NCI-H1417 treated with DMSO at 0.1 percent for 48 hours (cell line): ENCODE measurements at places on chromosomes 16 and 17.

GRCh38 chr17:78650093-78650715 lies 73.0 kb upstream of the DNAH17 start:
- no peak for DNase-seq

GRCh38 chr17:1473841-1474240 lies 17.8 kb upstream of the CRK start:
- no peak for DNase-seq

DNA sequence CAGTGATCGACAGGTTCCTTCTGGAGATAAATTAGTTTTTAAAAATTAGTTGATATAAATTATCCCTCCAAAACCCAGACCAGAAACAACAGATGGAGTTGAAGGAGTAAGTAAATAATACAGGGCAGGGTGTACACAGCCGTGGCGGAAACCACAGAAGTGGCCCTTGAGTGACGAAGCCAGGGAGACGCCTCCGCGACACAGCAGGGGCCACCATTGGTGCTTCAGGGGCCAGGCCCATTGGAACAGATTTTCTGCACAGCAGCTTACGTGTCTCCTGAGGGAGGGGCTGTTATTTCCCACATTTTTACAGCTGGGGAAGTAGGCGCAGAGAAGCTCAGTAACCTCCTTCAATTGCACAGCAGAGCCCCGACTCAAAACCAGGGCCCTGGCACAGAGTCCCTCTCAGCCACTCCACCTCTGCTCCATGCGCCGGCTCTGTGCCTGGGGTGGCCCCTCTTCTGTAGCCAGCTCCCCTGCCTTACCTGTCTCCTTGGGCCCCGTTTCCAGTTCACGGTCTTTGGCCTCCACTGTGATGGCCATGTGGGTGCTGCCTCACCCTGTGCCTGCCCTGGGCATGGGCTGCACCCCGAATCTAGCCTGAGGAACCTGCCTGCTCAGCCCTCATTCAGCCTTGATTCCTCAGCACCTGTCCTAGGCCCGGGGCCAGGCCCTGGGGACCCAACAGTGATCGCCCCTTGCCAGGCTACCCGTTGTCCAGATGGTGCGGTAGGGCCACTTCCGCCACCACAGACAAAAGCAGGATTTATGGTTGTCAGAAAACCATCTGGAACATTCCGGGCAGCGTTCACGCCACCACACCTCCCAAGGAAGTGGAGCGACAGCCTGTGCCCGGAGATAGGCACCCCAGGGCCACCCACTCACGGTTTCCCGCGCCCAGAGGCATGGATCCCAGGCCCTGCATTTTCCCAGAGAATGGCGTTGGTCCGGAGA lies 128.5 kb upstream of the GSE1 start:
- DNase-seq, result peak; percentile 60

- DNase-seq, result no peak
These were observed 65.9 kb downstream of the CEP95 start for GRCh38 chr17:64572682-64573154.

DNA sequence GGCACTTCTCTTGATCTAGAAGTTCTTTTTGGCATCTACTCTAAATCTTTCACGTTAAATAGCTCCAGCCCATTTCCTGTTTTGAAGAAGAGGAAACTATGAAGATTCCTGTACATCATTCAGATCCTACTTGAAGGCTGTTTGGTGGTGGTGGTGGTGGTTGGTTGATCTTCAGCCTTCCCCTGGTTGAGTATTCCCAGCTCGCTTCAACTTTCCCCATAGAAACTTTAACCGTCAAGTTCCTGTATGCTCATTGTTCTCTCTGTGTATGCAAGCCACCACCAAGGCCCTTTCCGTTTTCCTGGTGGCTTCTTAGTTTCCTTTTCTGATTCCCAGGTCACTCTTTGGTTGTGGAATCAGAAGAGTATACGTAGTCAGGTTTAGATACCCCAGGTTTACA lies 3.3 kb downstream of the LRRC46 start:
- DNase-seq, result no peak

DNA sequence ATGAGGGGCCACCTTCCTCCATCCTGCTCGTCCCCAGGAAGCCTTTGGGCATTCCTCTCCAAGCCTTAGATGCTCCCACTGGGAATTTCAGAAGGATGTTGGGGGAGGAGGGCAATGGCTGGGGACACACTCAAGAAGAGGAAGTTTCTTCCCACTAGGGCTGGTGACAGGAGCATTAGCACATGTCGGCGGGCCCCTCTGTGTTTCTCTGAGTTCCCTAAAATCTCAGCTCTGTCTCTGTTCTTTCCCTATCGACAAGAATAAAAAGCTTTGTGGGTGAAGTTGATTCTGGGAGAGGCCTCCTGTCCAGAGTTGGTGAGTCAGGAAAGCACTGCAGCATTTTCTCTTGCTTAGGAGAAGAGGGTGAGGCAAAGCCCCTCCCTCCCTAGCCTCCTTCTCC lies 19.7 kb upstream of the C17orf107 start:
- DNase-seq, result no peak

DNA sequence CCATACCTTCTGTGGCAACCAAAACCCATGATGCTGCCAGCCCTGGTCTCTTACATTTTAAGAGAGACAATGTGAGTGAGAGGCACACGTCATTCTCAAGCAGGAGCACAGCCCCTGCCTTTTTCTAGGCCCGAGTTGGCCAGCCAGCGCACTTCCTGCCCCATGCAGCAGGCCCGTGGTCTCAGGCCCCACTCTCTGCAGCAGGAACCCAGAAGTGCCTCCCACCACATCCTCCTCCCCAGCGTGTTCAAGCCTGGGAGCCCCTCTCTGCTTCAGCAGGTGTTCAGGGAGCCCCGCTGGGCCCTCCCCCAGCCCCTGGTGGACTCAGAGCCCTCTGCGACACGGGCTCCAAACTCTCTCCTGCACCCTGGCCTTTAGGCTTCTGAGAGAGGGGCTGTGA lies 30.5 kb downstream of the ITGAE start:
- no peak for DNase-seq

DNA sequence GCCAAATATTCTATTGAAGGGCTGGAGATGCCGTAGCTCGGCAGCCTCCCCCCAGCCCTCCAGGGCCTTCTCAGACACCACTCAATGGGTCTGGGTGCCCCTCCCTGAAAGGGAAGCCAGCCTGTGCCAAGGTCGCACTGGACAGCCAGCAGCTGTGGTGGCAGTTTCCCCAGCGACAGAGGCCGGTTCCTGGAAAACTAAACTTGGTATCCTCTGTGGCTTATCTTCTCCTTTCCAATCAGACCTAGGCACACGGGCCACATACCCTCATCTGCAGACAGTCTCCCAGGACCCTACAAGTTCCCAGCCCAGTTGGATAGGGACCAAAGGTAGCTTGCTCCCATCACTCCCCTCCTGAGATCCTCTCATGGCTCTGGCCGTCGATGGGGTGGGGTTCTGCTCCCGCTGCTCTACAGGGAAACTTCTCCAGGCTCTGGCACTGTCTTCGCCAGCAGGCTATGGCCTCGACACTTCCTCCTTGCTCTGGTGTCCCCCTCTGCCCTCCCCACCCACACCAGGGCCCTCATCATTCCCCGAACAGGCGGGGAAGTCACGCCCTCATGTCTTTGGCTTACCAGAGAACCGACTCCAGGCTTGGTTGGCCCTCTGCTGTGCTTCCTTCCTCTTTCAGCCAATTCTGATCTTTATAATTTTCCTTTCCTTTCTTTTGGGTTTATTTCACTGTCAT lies 18.3 kb upstream of the IL21R start:
- no peak for DNase-seq

DNA sequence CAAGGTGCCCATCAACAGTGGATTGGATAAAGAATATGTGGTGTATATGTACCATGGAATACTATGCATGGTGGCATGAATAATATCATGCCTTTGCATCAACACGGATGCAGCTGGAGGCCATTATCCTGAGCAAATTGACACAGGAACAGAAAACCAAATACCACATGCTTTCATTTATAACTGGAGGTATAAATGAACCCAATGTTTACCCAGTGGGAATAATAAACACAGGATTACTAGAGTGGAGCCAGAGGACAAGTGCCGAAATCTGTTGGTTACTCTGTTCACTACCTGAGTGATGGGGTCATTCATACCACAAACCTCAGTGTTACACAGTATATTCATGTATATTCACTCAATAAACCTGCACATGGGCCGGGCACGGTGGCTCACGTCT lies 125.2 kb downstream of the CDH11 start:
- DNase-seq, result no peak

DNA sequence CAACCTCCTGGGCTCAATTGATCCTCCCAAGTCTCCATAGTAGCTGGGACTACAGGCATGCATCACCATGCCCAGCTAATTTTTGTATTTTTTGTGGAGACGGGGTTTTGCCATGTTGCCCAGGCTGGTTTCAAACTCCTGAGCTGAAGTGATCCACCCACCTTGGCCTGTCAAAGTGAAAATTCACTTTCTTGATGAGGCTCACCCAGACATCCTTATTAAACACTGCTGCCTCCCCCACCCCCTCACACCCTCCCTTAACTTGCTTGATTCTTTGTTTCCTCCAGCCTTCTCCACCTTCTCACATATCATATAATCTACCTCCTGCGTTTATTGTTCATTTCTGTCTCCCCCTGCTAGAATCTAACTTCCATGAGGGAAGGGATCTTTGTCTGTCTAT lies 46.0 kb upstream of the TEX2 start:
- DNase-seq, result no peak

- no peak for DNase-seq
These were observed 94.2 kb upstream of the HSBP1 start for GRCh38 chr16:83713597-83713996.

DNA sequence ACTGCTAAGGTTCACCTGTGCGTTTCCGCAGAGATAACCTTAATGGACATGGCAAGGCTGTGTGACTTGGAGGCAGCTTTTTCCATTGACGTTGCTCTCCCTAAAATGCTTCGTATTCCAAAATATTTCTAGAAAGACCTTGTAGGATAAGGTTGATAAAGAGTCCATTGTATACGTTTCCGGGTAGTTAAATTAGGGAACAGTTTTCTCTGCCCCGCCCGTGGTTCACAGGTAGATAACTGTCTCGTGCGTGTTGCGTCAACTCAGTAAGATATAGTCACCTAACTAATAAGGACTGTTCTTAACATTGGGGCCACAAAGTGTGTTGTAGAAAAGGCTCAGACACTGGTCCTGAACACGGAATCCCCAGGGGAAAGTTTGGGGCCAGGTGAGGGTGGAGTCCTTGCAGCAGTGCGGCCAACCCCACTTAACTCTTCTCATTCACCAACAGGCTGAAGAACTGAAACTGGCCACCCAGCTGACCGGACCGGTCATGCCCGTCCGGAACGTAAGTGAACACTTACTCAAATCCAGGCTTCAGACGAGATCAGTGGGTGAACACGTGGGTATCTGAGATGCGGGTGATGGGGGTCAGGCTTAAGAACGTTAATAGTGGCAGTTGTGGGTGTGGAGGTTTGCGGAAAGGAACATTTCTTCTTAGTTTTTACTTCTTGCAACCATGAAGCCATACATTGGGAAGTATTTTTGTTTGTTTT lies 1.6 kb downstream of the RPL13 start:
- DNase-seq, result no peak

DNA sequence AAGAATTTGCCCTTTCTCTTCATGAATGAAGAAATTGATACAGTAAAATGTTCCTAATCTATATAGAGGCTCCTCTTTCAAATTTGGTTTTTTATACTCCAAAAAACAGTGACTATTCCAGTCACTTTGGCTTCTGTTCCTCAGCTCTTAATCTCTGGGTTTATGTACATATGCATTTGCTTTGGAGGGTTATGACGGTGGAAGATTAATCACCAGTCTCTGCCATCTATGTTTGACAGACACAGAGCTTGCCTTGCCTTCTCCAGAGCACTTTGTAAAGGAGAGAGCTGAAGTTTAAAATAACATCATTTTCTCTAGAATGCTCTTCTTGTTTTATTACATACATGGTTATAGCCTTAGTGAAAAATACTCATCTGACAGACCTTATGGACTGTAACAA lies 99.3 kb downstream of the NLK start:
- no peak for DNase-seq

GRCh38 chr17:20275653-20276052 lies 191.7 kb downstream of the LGALS9B start:
- DNase-seq, result no peak

GRCh38 chr17:17525956-17526355 lies 29.8 kb upstream of the RASD1 start:
- DNase-seq, result no peak

- DNase-seq, result no peak
These were observed 84.2 kb downstream of the SNX29 start for GRCh38 chr16:12060751-12061150.

- no peak for DNase-seq
These were observed 78.9 kb upstream of the RPH3AL start for GRCh38 chr17:431494-431893.

GRCh38 chr17:75273977-75274708 lies 3.1 kb upstream of the MIF4GD start:
- DNase-seq, result no peak

GRCh38 chr17:54903375-54903774 lies 2.7 kb downstream of the TOM1L1 start:
- no peak for DNase-seq

DNA sequence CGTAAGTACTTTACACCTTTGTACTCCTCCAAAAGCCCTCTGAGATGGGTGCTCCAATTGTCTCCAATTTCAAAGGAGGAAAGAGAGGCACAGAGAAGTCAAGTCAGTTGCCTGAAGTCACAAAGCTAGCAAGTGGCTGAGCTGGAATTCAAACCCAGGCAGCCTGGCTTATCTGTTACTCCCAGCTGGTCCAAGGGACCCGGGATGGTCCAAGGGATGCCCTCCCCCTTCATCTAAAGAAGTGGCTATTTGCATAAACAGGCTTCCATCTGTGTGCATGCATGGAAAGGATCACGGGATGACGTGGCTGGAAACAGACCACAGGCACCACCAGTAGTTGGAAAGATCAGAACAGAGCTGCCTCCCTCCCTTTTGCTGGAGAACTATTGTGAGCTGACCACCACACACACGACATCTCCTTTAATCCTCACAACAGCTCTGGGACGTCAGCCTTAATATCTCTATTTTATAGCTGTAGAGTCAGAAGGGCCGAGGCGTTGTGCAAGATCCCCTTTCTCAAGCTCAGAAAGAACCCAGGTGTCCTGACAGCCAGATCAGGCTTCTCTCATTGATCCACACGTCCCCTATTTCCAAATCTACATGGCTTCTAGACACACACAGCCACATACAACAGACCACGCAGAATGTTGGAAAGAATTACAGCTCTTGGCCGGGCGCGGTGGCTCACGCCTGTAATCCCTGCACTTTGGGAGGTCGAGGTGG lies 10.9 kb upstream of the COL1A1 start:
- DNase-seq, result no peak

DNA sequence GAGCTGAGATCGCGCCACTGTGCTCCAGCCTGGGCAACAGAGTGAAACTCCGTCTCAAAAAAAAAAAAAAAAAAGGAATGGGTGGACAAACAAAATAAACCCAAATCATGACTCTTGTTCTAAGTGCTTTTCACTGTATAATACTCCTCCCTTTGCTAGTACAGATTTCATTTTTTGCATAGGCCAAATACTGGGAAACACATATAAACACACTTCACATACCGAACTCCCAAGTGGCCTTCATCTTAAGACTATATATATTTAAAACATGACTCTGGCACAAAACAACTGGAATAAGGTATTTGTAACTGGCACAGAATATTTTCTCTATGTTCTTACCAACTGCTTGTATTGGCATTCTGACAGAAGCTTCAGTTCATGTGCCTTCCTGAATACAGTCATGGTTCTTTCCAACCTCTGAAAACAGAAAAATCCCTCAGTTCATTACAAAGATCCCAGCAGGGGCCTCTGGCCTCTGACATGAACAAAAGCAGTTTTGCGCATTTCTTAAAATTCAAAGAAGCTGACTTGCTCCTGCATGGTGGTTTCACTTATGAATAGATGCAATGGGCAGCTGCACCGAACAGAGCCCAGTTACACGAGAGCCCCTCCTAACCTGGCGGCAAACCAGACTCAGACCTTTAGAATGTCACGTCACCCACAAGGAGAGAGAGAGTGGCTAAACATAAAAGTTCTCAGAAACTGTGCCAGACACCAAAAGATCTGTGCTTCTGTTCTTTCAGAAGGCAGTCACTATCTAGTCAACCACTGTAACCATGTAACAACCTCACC lies 19.1 kb upstream of the COPRS start:
- no peak for DNase-seq
